ENCODE measurements at places on chromosomes 1 and 21. TPM values are rescaled to one million over a fixed set of nuclear protein-coding genes. Genes with fewer than 3 reads are reported as not detected.

DNA sequence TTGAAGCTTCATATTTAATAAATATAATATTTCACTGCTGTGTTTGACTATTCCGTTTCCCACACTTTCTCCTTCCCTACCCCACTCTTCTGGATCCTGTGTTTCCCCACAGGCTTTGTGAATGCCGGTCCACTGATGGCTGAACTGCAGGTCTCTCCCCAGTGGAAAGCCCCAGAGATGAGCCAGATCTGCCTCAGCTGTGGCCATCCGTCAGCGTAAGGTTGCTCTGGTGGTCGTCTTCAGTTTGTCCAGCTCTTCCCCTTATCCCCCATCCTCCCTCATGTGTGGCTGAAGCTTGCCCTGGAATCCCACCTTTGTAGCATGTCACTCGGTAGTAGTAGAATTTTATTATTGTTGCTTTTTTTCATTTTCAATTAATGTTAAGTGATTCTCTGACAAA, 11.4 kb downstream of the SMAP2 start:
- no peak for DNase-seq

DNA sequence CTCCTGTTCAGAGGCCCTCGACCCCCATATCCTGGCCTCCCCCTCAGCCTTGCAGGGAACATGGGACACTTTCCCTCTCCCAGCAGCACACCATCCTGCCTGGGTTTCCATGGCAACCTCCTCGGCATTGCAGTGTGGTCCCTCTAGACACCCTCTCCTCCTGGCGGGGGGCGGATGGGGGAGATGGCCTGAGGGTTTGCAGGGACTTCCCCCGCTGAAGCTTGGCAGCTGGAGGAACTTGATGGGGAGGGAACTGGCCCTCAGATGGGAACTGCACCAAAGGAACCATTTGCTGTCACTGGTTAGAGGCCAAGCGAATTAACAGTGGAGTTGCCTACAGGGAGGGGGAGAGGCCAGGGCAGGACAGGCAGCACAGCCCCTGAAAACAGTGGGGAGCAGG, 28.7 kb downstream of the RIMS3 start:
- DNase-seq = peak; percentile 28

Gene TMEM269
- total RNA-seq = not detected

- no peak for DNase-seq
These were observed 3.0 kb upstream of the TMCC2 start for GRCh38 chr1:205224736-205225135.

- DNase-seq = no peak
These were observed 8.5 kb downstream of the EDN2 start for GRCh38 chr1:41475859-41476567.

- peak; percentile 51 for DNase-seq
These were observed at the start of gene ADAMTS5 for GRCh38 chr21:26967062-26967913. Gene ADAMTS5 (minus strand): TSS chr21:26967088. CDS start chr21:26966391, 697 bp downstream.

DNA sequence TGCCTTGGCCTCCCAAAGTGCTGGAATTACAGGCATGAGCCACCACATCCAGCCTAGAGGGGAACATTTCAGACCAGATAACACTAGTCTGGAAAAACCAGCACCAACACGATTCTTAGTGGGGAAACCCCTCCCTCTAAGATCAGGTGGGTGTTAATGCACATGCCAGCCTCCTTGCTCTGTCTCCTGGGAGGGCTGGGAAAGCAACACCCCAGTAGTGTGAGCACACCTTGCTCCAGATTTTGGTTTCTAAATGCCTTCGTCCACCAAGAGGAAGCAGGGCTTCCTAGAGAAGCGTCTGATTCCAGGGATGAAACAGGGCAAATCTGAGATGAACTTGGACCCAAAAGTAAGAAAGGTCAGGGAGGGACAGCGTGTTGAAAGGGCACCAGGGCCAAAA, 2.2 kb upstream of the KRTAP10-4 start:
- no peak for DNase-seq

DNA sequence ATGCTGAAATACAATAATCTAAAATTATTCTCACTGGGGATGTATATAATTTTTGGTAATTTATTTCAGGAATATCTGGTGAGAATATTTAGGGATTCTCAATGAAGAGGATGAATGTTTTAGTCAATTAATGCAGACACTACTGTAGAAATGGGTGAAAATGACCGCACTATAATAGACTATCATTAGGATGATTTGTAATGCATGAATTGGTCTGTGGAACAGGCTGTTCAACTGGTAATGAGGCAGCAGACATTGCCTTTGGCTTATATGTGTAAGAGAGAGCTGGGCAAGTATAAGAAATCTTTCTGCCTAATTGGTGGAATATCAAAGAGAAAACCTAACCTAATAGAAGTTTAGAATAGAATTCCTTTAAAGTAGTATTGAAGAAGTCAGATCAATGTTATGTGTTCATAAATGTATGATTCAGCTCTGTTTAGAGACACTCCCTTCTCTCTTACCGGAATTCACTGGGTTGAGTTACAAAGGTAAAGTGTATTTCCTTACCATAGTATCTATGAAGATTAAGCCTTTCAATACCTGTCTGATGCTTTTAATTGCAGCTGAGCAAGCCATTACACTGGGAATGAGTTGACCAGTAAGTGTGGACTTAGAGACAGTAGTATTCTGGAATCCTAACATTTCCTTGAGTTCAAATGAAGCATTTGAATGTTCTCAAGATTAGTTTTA, 274.5 kb downstream of the S1PR1 start:
- no peak for DNase-seq

- DNase-seq = no peak
These were observed 8.3 kb downstream of the ADAR start for GRCh38 chr1:154599658-154600057.

DNA sequence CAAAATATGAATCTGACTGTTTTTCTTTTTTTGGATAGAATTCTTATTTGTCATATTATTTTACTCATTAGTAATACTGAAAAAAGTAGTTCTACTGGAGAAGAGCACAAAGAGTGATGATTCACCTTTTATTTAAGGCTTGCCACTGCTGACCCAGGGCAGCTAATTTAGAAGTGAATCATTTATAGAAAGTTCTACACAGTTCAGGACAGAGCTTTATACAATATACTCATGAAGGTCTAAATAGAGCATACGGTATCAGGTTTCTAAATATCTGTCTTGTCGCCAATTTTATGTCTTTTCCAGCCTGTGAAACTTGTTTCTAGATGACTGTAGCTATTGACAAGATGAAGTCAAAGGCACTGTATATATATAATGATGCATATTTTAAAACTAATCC, 25.0 kb downstream of the GIPC2 start:
- no peak for DNase-seq

- no peak for DNase-seq
These were observed 139.1 kb upstream of the TIAM1 start for GRCh38 chr21:31483146-31483545.

- no peak for DNase-seq
These were observed 8.5 kb downstream of the CELSR2 start for GRCh38 chr1:109257682-109258421.

- no peak for DNase-seq
These were observed 175.8 kb downstream of the TYW3 start for GRCh38 chr1:74908797-74909196.

Gene LCE6A
- not detected for total RNA-seq

DNA sequence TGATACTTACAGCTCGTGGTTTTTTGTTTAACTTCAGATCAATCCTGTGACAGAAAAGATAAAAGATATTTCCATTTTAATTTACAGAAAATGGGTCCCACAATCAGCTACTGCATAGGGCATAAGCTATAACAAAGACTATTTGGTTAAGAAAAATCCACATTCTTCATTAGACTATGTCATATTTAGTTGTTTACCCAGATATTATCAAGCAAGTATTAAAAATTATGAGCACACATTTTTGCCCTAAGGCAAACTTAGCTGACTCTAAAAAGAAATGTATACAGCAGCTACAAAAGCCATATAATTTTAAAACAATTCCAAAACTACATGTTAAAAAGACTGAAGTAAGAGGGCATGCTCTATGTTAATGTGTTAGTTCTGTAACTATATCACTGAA, 18.7 kb downstream of the MEAF6 start:
- DNase-seq = no peak

- no peak for DNase-seq
These were observed 109.6 kb downstream of the S1PR1 start for GRCh38 chr1:101346419-101346818.

Gene TMEM125
- total RNA-seq = 65.8 TPM
